ENCODE measurements at places on chromosomes 5 and 9. TPM values are rescaled to one million over a fixed set of nuclear protein-coding genes. Genes with fewer than 3 reads are reported as not detected.

GRCh38 chr9:96056226-96056625 is 180.7 kb downstream of the ERCC6L2 start:
- no peak for DNase-seq

DNA sequence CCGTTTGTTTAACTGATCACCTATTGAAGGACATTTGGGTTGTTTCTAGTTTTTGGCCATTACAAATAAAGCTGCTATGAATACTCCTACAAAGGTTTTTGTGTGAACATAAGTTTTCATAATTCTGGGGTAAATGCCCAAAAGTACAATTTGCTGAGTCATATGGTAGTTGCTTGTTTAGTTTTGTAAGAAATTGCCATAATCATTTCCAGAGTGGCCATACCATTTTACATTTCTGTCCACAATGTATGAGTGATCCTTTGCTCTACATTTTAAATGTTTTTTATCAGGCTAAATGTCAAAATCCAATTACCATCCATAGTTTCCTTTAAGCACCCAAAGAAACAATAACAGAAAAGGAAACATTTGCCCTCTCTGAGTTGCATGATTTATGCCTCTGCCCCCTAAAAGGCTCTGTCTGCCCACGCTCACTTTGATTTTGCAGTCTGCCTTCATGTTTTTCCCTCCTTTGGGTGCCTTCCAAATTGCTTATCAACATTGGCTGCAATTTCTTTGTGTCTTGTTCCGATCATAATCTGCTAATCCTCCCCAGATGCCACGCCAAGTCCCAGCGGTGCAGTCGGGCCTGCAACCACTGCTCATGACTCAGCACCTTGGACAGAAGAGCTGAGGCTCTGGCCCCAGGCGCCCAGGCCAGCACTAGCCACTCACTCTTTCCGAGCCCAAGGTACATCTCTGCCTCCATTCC is 339.2 kb downstream of the PIK3R1 start:
- DNase-seq: peak; percentile 93

- no peak for DNase-seq
These were observed 199.6 kb upstream of the RGMB start for GRCh38 chr5:98573834-98574320.

CYLC2 gene
- total RNA-seq: not detected
